ENCODE measurements at places on chromosomes 12 and 14. TPM values are rescaled to one million over a fixed set of nuclear protein-coding genes. Genes with fewer than 3 reads are reported as not detected.

DNA sequence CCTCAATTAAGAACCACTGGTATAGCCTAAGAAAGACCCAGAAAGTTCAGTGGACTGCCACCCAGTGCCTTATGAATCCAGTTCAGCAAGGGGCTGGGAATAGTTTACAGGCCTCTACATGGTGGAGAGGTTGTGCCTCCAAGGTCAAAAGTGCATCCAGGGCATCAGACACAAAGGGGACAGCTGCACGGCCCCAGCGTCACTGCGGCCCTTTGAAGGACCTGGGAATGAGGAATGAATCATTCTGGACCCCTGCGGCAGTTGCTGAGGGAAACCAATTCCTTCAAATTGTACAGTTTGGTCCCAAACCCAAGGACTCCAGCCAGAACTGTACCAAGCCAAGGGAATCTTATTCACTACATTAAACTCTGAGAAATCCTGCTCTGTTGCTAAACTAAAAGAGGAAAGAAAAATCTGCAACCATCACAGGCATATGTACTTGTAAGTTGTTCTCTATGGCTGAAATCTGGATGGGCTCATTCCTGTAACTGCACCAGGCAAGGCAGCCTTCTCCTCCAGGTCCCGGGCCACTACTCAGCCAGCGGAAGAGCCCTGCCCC, 10.9 kb upstream of the NGB start:
- DNase-seq: no peak

DNA sequence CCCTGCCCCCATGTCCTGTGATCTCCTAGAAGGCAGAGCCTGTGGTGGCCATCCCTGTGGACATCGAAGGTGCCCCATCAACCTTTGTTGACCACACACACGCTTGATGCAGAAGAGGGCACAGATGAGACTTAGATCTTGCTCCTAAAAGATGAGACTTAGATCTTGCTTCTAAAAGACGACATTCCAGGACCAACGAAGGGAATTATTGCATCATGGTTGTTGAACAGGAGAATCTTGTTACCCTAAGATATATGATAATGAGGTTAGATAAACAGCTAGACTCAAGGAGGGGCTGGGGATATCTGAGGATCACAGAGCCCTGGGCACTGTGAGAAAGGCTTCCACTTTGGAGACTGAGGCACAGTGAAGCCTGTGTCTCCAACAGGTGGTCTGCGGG, 91.1 kb upstream of the WSCD2 start:
- DNase-seq: no peak

DNA sequence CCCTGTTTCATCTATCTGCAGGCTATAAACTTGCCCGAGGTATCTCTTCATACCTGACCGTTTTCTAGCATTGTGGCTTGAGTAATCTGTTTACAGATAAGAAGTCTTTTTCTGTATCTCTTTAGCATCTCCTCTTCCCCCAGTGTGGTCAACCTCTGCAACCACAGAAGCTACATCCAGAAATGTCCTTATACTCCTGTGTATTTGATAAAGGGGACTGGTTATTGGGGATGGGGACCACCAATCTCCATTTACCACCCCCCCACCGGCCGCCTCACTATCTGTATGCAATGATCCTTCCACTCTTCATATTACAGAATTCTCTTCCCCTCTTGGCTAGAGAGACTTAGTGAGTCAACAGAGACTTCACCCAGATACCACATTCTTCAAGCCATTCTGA, 3.4 kb upstream of the RPAP3 start:
- no peak for DNase-seq

Gene STON2
- not detected for total RNA-seq

Gene KRT5
- 0.32 TPM for total RNA-seq

Gene GON7
- total RNA-seq: 10.6 TPM

GRCh38 chr12:44654646-44655639, 221.2 kb downstream of the NELL2 start:
- DNase-seq: no peak

Gene SLC25A47
- not detected for total RNA-seq

GRCh38 chr14:103533137-103533998, 4.4 kb downstream of the TRMT61A start:
- no peak for DNase-seq

DNA sequence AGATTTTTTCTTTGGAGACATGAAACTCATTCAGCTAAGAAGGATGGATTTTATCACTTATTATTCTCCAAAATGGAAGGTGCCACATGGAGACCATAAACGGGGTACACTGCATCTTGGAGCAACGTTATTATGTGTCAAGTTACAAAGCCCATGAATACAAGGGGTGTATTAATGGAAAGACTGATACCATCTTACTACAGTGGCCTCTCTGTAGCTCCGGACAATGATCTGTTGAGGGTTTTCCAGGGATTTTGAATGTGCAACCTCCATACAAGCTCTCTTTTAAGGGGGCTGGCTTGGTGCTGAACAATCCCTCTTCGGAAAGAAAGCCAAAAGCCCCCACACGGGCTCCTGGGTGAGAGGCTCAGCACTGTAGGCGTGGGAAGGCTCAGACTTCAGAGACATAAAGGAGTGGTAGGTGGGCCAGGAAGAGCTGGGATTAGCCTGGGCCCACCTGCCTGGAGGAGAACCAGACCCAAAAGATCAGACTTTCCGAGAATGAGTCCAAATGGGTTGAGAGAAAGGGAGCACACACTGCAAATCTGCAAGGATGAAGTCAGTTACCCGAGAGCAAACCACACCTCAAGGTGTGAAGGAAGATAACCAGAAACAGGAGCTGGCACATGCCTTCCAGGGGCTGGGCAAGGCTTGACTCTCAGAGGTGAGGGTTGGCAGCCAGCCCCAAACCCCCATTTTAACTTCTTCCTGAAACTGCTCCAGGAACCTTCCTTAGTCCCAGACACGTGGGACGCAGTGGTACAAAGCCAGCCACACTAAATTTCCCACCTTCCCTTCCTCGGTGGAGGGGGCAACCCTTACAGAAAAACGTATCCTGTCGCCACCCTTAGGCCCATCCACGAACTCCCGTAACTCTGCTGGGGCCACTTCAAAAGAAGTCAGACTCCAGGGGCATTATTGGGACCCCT, 1.5 kb downstream of the VPS37B start:
- no peak for DNase-seq

GRCh38 chr12:48995086-48995879, 3.9 kb downstream of the DDN start:
- DNase-seq: peak; percentile 76

DNA sequence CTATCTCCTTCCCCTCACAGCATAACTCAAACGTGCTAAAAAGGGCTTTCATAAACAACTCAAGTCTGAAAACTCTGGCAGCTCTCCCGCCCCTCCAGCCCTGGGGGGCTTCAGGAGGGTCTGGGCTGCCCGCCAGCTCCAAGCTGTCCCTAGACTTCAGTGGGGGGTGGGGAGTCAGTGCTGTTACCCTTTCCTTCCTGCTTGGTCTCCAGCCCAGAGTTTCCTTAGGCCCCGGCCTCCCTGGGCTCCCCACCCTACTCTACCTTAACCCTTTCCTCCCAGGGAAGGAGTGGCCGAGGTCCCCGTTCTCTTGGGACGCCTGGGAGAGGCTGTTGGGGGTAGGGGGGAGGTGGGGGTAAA, 530 bp upstream of the NYNRIN start:
- no peak for DNase-seq

Gene BCL11B
- total RNA-seq: not detected

DNA sequence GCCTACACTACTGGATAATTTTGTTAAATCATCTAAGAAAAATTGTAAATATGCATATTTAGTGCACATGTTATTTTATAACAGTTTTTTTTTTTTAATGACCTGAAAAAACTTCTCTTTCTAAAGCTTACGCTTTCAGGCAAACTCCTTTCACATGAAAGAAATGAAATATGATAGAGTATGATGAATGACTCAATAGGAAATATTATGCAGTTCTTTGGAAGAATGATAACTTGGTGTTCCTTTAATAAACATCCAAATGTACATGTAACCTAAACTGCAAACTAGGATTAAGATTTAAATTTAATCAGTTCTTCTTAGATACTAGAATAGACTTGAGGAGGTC, 136.6 kb downstream of the FGD4 start:
- no peak for DNase-seq

Gene PPP1R36
- 3.5 TPM for total RNA-seq

GRCh38 chr14:92143962-92144361, 22.2 kb downstream of the CPSF2 start:
- no peak for DNase-seq

Gene ANO4
- total RNA-seq: 13.8 TPM

DNA sequence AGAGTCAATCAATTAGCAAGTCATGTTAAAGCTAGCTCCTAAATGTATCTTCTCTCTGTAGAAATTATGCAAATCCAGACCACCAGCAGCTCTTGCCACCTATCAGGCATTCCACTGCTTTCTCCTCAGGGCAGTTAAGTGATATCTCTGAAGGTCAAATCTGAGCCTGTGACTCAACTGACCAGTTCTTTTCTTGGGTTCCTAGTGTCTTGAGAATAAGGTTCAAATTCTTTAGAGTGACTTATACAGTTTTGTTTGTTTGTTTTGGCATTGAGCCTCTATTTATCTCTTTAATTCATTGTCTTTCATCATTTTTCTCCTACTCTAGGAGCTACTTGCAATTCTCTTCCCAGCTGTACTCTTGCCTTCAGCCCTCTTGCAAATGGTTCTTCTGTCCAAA, 2.5 kb upstream of the LRIG3 start:
- no peak for DNase-seq

Gene ERP27
- total RNA-seq: not detected

Gene LAG3
- total RNA-seq: 0.43 TPM
